Fibroblast of skin of back (primary cell): ENCODE measurements at places on chromosomes 1 and 21.

GRCh38 chr1:214285610-214286440, 4.9 kb downstream of the SMYD2 start:
- no peak for DNase-seq

DNA sequence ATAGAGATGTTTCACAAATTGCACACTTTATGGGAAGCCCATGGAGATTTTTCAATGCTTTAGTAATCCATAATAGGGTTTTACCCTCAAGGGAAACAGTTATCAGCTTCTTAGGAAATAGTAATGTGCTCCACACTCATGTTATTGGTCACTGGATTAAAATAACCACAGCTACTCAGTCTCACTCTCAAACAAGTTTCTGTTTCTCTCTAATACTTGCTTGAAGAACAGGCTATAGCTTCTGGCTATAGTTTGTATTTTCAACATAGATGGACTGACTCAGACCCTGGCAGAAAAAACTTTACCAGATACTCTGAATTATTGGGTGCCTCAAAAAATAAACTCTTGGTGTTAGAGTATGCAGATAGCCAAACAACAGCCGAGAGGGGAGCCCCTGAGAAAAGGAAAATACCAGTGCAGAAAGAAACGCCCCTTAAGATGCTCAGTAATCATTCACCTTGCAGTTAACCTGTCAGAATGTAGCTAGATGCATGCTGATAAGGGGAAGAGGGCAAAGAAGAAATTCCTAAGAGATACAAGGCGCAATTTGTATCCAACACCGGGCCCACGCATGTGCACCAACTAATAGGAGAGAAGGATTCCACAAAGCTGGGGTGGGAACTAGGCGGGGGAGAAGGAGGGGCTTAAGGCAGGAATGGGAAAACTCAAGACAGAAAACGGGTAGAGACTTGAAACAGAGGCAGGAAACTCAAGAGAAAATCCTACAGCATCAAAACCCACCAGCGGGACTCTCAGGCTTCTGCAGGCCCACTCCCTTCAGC, 30.4 kb upstream of the PDE4B start:
- DNase-seq: peak; percentile 34

DNA sequence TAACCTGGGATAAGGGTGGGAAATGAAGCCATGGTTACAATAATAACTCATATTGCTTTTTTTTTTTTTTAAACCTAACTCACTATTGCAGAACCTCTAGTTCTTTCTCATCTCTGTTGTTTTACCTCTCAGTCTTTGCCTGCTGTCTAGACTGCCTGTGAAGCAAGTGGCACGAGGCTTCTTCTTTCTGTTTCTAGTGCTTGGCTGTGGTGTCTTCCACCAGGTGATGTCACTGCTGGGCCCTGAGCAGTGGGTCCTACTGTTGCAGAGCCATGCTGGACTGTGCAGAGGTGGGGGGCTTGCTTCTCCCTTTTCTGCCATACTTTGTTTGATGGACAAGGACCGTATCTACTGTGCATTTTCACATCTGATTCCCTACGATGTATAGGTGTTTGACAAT, 51.7 kb downstream of the ZNF326 start:
- DNase-seq: no peak

DNA sequence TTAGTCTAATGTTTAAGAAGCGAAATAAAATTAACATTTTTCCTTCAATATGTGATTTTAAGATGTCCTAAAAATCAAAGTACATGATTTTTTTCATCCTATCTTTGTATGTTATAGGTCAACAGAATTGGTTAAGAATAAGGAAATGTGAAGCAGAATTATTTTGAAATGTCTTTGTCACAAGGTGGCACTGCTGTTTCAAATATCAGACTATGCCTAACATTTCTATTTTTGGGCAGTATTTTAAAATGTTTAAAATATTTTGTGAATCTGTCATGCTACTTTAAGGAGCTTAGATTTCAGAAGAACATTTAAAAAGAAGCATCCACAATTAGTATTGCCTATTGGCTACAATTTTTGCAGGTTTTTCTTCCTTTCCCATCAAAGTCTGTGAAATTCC, 38.7 kb downstream of the AMY1C start:
- peak; percentile 30 for DNase-seq

GRCh38 chr1:72724951-72725861, 442.9 kb upstream of the NEGR1 start:
- DNase-seq: no peak

DNA sequence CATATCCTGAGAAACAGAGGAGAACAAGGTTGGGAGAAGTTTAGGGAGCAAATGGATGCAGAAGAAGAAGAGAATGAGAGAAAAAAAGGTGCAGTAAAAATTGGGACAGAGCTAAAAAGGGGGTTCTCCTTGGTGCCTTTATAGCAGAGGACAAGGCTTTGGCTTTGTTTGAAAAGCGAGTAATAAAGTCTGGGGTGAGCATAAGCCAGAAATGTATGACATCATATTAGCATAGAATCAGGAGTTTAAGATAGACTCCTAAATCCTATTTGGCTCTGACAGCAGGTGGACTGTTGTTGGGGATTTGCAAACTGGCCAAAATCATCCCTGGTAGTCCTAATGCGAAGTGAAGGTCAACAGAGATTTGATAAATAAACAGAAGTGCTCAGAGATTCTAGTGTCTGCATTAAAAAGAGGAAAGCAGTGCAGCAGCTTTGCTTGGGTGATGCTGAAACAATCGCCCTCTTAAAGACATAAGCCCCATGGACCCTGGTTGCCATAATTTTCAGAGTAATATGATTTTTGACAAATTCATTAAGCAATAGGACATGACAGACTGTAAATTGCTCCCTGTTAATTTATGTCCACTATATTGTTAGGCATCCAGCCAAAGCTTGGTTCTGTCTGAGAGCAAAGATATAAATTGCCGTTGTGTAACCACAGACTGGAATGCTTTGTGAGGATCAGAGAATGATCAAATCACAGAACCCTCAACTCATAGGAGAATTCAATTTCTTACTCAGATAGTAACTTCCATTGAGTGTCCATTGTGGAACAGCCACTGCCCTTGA, 385.0 kb upstream of the NFIA start:
- DNase-seq: no peak

DNA sequence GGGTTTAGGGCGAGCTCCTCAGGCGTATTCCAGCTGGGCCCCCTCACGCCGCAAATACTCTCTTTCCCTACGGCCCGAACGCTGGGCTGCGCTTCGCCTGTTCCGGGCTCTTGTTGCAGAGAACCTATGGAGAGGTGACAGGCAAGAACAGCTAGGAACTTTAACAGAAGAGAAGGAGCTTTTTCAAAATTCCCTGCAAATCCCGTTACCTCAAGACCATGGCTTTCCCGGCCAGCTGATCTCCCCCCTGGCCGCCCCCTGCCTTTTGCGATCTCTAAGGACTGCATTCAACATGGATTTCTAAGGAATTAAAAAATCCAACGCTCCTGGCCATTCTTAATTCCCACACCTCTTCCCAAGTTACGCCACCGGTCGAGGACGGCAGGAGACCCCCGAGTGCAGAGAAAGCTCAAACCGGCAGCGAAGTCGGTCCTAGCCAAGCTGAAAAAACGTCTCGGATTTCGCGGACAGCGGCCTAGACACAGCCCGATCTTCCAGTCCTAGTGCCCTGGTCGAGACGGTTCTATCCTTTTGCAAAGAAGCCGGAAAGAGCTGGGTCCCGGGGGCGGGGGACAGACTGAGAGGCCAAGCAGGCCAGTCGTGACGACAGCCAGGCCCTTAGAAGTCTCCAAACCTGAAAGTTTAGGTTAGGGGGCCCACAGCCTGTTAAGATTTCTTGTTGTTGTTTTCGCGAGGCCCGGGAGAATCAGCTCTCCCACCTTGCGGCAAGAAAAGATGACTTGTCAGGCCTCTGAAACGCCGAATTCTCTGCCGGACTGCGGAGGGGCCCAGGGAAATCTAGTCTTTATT, 1.1 kb upstream of the TBX15 start:
- DNase-seq: peak; percentile 81

- DNase-seq: no peak
Observed at GRCh38 chr1:35587736-35588135, 14.6 kb downstream of the TFAP2E start.

- DNase-seq: no peak
Observed at GRCh38 chr21:45085700-45086099, 11.3 kb downstream of the ADARB1 start.

- DNase-seq: peak; percentile 63
Observed at GRCh38 chr1:115506924-115507589, 134.7 kb upstream of the VANGL1 start.

GRCh38 chr1:110548381-110548780, 29.4 kb upstream of the KCNA10 start:
- no peak for DNase-seq

DNA sequence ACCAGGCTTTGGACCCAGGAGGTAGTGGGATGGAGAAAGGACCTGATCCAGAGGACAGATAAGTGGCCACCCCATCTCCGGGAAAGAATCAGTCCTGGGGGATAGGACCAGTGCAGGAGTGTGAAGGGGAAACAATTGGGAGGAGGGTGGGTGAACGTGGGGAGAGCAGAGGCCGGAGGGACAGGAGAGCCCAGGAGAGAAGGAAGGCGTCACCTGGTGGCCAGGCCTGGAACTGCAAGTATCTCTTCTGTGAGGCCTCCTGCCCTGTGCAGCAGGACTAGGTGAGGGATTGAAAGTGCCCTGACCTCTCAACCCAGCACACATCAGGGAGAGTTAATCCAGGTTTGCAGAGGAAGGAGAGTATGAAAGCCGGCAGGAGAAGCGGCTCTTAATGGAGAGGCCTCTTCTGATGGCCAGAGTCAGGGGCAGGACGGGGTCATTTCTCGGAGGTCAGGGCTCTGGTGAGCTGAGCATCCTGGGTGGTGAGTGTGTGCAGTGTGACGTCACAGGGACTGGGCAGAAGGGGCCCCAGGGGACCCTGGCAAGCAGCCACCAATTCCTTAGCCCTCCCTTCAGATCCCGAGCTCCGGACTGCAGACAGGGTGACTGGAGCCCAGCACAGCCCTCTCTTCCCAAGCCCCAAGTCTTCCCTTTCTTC, 9.2 kb upstream of the LAD1 start:
- DNase-seq: peak; percentile 68

DNA sequence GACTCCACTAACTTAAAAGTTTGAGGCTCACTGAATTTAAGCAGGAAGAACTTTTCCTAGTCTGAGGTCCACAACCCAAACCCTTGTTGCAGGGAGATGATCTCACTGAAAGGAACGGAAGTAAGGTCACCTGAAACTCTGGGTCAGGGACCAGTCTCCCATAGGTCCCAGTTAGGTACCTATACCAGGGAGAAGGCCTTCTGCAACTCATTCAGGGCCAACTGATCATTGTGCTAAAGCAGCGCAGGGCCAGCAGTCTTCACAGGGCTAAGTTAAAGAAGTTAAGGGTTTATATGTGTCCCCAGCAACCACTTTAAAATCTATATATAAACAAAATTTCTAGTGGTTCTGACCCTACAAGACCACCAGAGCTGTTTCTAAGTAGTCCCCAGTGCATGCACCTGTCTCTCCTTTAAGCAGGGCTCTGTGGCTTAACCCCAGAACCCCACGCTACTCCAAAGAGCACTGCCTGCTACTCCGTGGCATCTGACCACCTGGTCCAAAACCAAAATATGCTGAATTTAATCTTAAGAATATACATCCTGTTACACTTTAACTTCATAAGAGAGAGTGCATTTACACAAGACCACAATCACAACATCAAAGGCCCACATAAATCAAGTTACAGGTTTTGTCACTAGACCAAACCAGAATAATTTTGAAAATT, 2.8 kb downstream of the SRSF10 start:
- DNase-seq: no peak

GRCh38 chr1:42152119-42152518, 1.1 kb upstream of the GUCA2B start:
- no peak for DNase-seq

DNA sequence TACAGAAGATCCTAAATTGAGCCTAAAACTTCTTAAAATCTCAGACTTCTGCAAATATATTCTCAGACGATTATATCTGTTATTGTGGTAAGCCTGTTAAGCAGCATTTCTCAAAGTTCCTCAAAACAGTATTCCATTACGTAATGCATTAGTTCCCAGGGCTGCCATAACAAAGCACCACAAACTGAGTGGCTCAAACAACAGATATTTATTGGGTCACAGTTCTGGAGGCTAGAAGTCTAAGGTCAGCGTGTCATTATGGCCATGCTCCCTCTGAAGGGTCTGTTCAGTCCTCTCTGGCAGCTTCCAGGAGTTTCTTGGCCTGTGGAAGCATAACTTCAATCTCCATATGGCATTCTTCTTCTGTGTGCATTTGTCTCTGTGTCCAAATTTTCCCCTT, 103.5 kb upstream of the ST6GALNAC5 start:
- no peak for DNase-seq

- DNase-seq: peak; percentile 39
Observed at GRCh38 chr1:222117809-222118208, 375.9 kb upstream of the DUSP10 start.

- DNase-seq: no peak
Observed at GRCh38 chr1:87821335-87821697, 492.6 kb downstream of the LMO4 start.

DNA sequence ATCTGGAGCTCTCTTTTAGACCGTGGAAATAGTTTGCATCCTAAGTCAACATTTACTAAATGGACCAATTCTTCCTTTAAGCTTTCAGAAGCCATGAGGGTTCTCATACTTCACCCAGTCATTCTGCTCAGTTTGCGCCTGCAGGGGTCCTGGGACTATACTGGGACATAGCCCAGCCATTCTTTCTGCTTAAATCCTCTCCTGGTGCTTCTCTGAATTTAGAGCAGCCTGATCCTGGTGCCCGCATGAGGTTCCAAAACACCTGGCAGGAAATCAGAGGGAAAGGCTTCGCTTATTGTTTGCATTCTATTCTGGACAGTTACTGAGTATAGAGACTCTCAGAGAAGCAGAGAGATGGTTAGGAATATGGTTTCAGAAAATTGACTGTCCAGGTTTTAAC, 27.0 kb downstream of the TNN start:
- no peak for DNase-seq
